ENCODE measurements at places on chromosomes 13 and 19.

GRCh38 chr13:93646245-93646644, 419.6 kb downstream of the GPC6 start:
- no peak for DNase-seq

DNA sequence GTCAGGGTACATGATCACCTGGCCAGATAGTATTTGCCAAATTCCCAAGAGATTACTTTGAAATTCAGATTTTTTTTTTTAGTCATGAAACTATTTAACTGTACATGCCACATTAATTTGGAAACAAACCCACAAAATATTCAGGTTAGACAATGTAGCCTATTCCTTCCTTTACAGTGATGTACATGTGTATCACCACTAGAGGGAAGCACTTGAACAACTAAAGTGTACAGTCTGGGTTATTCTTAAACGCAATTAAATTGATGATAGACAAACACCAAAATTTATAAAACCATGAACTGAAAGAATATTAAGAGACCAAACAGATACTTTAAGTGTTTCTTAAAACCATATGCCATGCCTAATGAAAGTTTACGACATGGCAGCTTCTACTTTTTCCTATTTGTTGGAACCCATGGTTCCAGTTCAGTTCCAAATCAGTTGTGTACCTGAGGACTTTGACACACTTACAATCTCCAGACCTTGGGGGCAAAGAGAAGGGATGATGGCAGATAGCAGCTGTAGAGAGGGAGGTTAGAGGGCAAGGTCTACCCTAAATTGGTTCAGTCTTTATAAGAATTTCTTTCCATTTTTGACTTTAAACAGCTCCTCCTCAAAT, 52.8 kb downstream of the TNFSF13B start:
- DNase-seq = no peak

DNA sequence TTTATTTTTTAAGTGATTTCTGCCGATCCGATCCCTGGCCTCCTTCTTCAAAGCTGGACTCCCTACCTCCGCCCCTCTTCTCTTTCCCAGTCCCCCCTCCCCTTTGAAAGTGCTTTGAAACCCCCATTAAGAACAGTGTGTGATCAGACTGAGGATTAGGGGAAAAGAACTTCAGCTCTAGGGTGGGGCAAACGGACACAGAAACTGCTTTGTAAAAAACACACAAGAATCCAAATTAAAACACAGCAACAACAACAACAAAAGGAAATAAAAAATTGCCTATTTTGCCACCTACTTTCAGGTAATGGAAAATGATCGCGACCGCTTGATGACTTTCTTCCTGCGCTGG, 1.4 kb downstream of the SPRY2 start:
- DNase-seq = no peak

- no peak for DNase-seq
Measured at GRCh38 chr13:42702716-42703115, 78.7 kb upstream of the FAM216B start.

DNA sequence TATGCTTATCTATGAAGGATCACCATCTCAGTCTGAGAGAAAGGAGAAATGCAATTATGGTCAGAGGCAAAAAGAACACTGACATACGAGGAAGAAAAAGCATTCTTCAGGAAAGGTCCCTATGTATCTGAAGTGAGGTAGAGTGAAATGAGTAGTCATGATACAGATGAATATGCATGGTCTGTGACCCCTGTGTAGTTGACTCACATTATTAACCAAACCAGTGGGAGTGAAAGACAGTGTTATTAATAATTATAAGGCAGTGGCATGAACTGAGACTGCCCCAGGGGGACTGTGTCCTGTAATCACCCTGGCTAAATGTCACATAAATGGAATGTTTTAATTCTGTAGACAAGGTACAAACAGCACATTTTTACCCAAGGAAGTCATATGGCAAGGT, 1320.2 kb upstream of the PCDH9 start:
- DNase-seq = no peak

- DNase-seq = no peak
Measured at GRCh38 chr19:50501186-50501567, 9.8 kb downstream of the JOSD2 start.

DNA sequence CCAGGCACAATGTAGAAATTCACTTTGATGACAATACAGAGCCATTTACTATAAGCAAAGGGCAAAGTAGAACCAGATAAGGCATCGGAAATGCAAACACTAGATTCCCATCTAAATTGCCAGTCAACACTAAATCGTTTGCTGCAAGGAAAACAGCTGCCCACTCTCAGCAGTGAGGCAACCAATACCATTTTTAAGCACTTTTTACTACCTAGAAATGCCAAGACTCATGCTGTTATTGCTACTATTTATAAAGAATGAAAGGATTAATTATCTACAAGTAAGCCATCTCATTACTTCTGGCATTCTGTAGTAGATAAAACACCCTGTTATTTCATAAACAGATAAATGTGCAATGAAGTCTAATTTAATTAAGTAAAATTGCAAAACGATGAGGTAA, 422.0 kb downstream of the FGF14 start:
- DNase-seq = no peak

- no peak for DNase-seq
Measured at GRCh38 chr13:96533408-96533807, 443.5 kb downstream of the HS6ST3 start.

DNA sequence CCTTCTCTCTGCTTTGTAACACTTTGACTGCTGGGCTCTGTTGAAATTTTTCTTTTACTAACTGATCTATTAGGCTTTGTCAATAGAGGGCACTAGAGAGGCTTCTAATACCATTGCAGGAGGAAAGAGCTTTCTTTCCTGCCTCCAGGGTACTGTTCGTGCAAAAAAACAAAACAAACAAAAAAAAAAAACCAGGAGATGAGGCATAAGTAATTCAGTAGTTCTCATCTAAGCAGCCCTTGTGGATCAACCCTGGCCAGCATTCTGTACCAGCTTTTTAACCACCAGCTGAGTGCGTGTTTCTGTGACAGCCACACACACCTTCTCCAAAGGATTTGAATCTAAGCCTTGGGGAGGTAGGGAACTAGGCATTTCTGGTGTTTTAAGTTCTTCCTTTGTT, 1707.6 kb upstream of the SLC10A2 start:
- no peak for DNase-seq

GRCh38 chr13:36837354-36838092, 18.5 kb downstream of the RFXAP start:
- no peak for DNase-seq

- no peak for DNase-seq
Measured at GRCh38 chr19:19303411-19303810, 16.9 kb downstream of the SUGP1 start.

DNA sequence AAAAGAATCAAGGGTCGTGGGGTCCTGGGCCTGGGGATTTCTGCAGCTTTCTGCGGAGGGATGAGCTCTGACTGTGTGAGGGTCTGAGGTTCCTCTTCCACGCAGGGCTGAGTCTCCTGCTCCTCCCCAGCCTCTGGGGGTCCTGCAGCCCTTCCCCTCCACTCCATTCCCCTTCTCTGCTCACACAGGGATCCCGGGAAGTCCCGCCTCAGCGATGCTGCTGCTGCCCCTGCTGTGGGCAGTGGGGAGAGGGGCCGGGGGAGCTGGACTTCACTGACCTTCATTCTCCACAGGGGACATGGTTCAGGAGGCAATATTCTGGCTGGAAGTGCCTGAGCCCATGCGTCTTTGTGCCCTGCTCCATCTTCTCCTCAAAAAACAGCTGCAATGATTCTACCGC, 26.2 kb upstream of the CD33 start:
- no peak for DNase-seq

DNA sequence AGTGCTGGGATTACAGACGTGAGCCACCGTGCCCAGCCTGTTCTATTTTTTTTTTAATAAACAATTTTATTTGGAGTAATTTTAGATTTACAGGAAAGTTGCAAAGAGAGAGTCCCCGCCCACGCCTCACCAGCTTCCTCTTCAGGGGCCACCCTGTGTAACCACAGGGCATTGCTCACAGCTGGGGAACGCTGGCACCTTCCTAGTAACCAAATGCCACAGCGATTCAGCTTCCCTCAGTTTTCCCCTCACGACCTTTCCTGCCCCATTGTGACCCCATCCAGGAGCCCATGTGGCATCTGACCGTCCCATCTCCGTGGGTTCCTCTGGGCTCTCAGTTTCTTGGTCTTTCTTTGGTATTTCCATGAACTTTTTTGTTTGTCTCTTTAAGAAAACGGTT, 83.9 kb downstream of the GNG7 start:
- peak; percentile 86 for DNase-seq

- DNase-seq = no peak
Measured at GRCh38 chr19:390386-391206, 18.4 kb downstream of the C2CD4C start.

DNA sequence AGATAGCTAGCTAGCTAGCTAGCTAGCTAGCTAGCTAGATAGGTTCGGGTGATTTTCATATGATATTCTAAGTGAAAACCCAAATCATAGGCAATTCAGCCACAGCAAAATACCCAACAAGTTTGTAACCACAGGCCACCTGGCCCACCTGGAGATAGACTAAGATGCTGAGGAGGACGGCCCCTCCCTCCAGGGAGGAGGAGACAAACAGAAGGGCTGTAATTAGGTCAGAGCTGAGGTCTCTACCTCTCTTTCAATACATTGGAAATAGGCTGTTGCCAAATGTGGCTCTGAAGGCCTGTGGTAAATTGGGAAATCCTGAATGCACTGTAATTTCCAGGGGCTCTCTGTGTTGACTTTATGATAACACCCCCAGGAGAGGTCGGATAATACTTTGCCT, 382.2 kb downstream of the FGF9 start:
- no peak for DNase-seq

DNA sequence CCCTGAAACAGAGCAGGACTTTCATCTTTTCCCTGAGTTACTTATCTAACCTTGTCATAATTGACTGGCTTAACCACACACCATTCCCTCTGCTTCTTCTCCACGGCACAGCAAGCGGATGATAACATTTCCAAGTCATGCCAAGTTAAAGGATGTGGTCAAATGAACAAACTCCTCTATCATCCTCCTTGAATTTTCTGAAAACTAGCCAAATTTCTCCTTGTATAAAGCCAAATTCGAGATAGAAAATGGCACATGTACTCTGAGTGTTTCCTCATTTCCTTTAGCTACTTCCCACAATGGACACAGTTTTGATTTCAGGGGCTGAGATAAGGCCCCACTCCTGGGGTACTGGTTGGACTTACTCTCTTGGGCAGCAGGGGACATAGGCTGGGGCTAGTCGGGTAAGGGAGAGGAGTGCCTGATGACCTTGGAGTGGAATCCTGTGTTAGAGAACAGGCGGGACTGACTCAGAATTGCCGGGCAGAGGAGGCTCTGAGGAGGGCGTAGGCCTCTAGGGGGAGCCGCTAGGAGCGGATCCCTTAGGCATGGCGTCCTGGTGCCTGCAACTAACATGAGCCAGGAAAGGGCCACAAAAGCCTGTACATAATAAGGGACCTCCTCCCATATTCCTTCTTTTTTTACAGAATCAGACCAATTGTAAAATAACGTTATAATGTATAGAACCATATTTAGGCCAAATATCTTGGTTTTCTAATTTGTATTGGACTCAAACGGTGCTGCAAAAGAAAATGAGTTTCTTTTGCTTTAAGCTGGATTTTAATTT, 20.3 kb upstream of the TMTC4 start:
- no peak for DNase-seq

- no peak for DNase-seq
Measured at GRCh38 chr13:63700350-63700749, 2284.7 kb upstream of the PCDH20 start.

DNA sequence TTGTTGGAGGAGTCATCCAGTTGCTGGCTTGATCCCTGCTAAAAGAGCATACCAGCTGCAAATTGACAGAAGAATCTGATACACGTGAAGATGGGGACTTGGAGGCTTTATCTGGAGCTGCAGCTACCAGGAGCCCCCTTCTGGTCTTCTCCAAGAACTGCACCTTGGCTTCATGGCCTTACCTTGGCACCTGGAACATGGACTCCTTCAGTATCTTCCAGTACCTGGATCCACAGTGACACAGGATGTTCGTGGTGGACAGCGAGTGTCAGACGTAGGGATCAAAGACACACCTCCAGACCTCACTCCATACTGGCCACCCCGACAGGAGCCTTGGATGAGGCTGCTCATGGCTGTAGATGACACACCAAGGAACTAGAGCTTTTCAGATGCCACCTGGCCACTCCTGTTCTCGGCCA, 9.9 kb upstream of the ACSBG2 start:
- peak; percentile 65 for DNase-seq

DNA sequence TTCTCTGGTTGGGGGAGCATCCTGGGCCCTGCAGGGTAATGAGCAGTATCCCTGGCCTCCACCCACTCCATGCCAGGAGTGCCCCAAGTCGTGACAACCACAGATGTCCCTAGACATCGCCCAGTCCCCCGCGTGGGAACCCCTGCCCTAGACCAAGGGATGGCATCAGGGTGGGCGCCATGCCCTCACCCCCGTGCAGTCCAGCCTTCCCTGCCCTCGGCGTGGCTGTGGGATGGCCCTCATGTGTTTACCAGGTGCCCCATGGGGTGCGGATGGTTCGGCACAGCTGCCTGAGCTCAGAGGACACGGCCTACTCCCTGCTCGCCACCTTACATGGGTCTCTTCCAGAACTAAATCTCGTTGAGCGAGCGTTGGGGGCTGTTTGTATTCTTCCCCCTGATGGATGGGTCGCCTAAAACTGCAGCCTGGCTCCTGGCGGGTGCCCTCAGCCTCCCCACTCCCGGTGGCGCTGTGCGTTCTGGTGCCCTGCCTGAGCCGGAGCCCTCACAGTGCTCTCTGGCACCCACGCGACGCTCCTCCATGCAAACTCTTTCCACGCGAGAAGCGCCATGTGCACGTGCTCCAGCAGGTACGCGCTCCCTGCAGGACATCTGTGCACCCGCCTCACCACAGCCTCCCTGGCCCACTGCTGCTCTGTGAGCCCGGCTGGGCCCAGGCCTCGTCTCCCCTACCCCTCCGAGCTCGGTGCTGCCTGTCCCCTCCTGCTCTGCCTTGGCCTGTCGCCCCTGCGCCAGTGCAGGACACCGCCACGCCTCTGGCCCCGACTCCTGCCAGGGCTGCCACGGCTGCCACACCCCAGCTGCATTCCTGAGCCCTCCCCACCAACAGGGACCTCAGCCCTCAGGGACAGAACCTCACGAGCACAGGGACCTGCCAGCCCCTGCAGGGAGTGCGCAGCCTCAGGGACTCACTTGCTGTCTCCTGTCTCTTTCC, 145.0 kb downstream of the KDM4B start:
- DNase-seq = no peak

DNA sequence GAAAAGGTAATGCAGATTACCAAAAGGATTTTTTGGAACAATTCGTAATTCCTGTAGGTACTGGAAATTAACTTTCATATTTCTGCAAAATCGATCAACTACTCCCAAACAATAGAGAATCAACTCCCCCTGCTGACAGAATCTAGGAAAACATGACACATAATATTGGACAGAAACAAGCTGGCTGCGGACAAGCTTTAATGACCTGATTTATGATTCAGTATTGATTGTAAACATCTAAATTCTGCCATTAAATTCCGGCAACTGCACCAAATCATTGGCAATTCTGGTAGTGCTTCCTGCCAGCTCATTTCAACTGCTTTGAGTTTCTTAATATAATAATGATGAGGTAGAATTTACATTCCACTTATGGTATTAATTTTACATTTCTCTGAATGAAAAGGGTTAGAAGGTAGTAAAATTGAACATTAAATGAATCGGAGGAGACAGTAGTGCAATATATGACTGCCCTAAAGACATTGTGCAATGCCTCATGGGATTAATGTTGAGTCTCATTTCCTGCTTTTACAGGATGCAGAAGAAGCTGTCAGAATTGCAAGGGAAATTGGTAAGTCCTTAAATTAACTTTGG, 146.5 kb downstream of the PCCA start:
- no peak for DNase-seq

Data from stimulated activated CD4-positive, alpha-beta T cell treated with anti-CD3 and anti-CD28 coated beads, Interleukin-1b, Interleukin-23, amount 100 ng/mL, for 48 hours (primary cell).